ENCODE measurements at places on chromosomes 7 and 10. TPM values are rescaled to one million over a fixed set of nuclear protein-coding genes. Genes with fewer than 3 reads are reported as not detected.

The DOCK4 gene
- total RNA-seq: 11.1 TPM

The SLC29A4 gene
- 20.7 TPM for total RNA-seq

The HOGA1 gene
- 0.49 TPM for total RNA-seq

The VWA2 gene
- 2.4 TPM for total RNA-seq

The PIP4K2A gene
- 14.9 TPM for total RNA-seq

The ZC3HAV1L gene
- 11.7 TPM for total RNA-seq

The OPN4 gene
- total RNA-seq: not detected

GRCh38 chr7:140402178-140402835 lies 1.6 kb upstream of the RAB19 start:
- no peaks in the 10 kb centered on the region for H3K36me3 ChIP-seq
- H3K27me3 ChIP-seq: no peaks in the 10 kb centered on the region
- no peak overlapping the region for H3K27ac ChIP-seq
- DNase-seq: no peak

GRCh38 chr10:30017556-30017955 lies 41.8 kb downstream of the JCAD start:
- no peaks in the 10 kb centered on the region for H3K27me3 ChIP-seq
- no peak overlapping the region for H3K27ac ChIP-seq
- no peaks in the 10 kb centered on the region for H3K4me1 ChIP-seq
- H3K36me3 ChIP-seq: no peaks in the 10 kb centered on the region
- H3K4me3 ChIP-seq: no peak overlapping the region
- DNase-seq: no peak

- H3K27me3 ChIP-seq: no peaks in the 10 kb centered on the region
- H3K27ac ChIP-seq: no peak overlapping the region
- H3K4me3 ChIP-seq: no peak overlapping the region
- H3K36me3 ChIP-seq: no peaks in the 10 kb centered on the region
- no peak for DNase-seq
Observed at GRCh38 chr10:111706331-111706730, 477.2 kb downstream of the GPAM start.

DNA sequence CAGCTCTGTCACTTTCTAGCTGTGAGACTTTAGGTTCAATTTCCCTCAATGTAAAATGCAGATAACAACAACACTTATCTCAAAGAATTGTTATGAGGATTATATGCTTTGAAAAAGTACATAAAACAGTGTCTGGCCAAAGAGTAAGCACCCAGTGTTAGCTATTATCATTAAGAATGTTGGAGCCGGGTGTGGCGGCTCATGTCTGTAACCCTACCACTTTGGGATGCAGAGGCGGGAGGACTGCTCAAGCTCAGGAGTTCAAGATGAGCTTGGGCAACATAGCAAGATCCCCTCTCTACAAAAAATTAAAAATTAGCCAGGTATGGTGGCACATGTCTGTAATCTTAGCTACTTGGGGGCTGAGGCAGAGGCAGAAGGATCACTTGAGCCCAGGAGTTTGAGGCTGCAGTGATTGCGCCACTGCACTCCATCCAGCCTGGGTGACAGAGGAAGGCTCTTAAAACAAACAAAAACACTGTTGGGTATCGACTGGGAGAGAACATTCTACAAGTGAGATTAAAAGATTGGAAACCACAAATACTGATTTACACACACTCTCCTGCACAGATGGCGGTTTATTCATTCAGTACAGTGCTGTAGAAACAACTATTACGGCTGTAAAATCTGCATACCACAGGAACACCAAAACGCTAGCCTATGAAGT lies 107.3 kb downstream of the PROSER2 start:
- peaks cover 7% of the 10 kb centered on the region for H3K36me3 ChIP-seq
- H3K27me3 ChIP-seq: no peaks in the 10 kb centered on the region
- H3K27ac ChIP-seq: no peak overlapping the region
- DNase-seq: no peak
- H3K4me3 ChIP-seq: no peak overlapping the region

DNA sequence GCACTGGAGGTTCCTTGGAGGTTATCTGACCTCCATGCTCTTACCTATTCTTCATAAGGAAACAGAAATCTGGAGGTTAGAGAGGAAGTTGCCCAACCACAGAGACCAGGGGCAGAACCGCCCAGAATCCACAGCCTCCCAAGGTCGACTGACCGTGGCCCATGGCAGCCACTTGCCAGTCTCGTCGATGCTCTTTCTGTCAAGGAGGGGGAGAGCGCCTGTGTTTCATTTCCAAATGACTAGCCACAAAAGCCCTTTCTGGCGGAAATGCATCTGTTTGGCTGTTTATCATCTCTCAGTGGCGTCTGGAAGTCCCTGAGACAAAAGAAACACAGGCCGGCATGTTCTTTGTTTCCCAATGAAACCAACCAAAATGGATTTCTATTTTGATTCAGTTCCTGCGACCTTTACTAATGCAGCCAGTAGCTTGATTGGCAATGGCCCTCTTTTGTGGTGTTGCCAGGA lies 2.9 kb downstream of the RAMP3 start:
- H3K36me3 ChIP-seq: no peaks in the 10 kb centered on the region
- H3K4me1 ChIP-seq: no peaks in the 10 kb centered on the region
- no peak for DNase-seq
- no peak overlapping the region for H3K27ac ChIP-seq
- peaks cover 8% of the 10 kb centered on the region for H3K27me3 ChIP-seq

- H3K27ac ChIP-seq: no peak overlapping the region
- no peaks in the 10 kb centered on the region for H3K27me3 ChIP-seq
- H3K36me3 ChIP-seq: no peaks in the 10 kb centered on the region
- DNase-seq: no peak
- H3K4me3 ChIP-seq: no peak overlapping the region
Observed at GRCh38 chr7:20269726-20270125, 52.5 kb upstream of the MACC1 start.

DNA sequence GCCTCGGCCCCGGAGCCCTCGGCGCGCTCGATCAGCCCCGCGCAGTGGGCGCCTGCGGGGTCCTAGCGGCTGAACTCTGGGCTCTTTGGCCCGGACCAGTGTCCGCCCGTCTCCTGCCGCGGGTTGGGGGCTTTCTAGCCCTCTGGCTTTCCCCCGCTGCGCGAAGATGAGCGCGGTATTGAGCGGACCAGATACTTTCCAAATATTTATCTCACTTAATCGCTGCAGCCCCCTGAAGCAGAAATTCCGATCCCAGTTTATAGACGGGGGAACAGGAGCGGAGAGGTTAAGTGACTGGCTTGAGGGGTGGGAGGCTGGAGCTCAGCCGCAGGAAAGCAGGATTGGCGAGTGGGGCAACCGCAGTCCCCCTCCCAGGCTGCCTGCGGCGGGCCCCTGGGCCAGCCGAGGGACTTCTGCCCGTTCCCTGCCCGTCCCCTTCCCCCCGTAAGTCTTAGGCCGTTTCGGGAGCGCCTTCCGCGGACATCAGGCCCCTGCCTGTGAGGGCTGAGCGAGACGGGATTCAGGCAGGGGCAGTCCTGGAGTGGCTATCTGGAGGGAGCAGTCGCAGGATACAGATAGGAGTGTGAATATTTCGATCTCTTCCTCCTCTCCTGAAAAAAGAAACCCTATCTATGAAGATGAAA lies 565 bp downstream of the STRIP2 start:
- H3K27me3 ChIP-seq: no peaks in the 10 kb centered on the region
- peak overlapping the region; percentile 5 for H3K27ac ChIP-seq
- peak overlapping the region; percentile 97 for H3K4me3 ChIP-seq
- H3K4me1 ChIP-seq: no peaks in the 10 kb centered on the region
- no peak for DNase-seq
- H3K36me3 ChIP-seq: no peaks in the 10 kb centered on the region

DNA sequence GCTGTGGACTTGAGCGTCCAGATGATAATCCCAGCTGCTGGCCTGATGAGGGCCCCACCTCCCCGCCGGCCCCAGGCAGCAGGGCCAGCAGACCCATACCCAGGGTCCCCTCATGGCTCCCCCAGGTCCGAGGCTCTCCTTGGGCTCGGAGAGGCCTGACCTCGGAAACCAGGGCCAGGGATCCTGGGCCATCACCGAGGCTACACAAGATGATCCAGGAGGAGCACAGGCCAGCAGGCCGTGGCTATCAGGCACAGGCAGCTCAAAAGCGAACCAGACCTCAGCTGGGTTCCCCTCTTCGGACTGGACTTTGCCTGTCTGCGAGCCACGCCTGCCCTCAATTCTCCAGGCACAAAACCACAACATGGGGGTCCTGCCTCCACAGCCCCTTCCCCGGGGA lies 17.4 kb downstream of the PDGFA start:
- H3K4me1 ChIP-seq: peaks cover 16% of the 10 kb centered on the region
- no peak for DNase-seq
- no peaks in the 10 kb centered on the region for H3K27me3 ChIP-seq
- H3K4me3 ChIP-seq: no peak overlapping the region

GRCh38 chr10:23367896-23368595 lies 23.4 kb upstream of the C10orf67 start:
- H3K4me3 ChIP-seq: no peak overlapping the region
- no peaks in the 10 kb centered on the region for H3K36me3 ChIP-seq
- no peaks in the 10 kb centered on the region for H3K4me1 ChIP-seq
- no peak for DNase-seq
- H3K27ac ChIP-seq: no peak overlapping the region
- H3K27me3 ChIP-seq: no peaks in the 10 kb centered on the region

- H3K4me3 ChIP-seq: no peak overlapping the region
- H3K27ac ChIP-seq: no peak overlapping the region
- H3K36me3 ChIP-seq: no peaks in the 10 kb centered on the region
- no peaks in the 10 kb centered on the region for H3K27me3 ChIP-seq
- H3K4me1 ChIP-seq: no peaks in the 10 kb centered on the region
Observed at GRCh38 chr7:11430841-11431240, 401.2 kb downstream of the THSD7A start.

GRCh38 chr10:71998119-71998839 lies 34.1 kb downstream of the CHST3 start:
- no peak overlapping the region for H3K4me3 ChIP-seq
- H3K27ac ChIP-seq: peak overlapping the region; percentile 5
- no peaks in the 10 kb centered on the region for H3K36me3 ChIP-seq
- no peaks in the 10 kb centered on the region for H3K27me3 ChIP-seq
- no peak for DNase-seq

DNA sequence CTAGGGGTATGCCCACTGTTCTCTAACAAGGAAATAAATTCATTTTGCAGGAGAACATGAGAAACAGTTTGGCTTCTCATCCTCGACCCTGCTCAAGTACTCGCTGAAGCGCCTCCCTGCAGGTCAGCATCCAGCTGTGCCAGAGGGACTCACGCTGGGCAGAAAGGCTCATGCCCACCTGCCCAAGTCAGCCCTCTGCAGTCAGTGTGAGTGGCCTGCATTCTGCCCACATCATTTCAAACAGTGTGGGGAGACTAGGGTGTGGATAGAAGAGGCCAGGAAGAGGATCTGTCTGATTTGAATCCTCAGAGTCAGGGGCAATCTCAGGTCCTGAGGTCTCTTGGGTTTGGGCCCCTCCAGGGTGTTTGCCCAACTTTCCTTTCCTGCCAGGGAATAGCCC lies 297.8 kb downstream of the ELMO1 start:
- H3K27me3 ChIP-seq: no peaks in the 10 kb centered on the region
- no peak for DNase-seq
- H3K4me1 ChIP-seq: peaks cover 2% of the 10 kb centered on the region
- H3K4me3 ChIP-seq: no peak overlapping the region
- H3K36me3 ChIP-seq: no peaks in the 10 kb centered on the region

DNA sequence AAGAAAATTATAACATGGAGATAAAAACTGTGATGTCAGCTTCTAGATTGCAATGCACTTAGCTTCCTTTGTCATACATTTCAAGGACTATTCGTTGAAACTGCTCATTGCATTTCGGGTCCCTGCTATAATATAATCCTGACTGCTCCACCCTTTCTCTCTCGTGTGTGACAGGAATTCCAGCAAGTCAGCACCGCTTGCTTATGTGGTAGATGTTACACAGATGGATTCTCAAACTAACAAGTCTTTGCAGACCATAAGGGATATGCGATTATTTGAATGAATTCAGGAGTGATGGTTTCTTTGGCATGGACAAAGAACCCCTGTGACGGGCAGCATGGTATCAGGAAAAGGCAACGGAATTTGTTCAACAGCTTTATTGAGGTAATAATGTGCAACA lies 184.0 kb downstream of the GRID1 start:
- no peaks in the 10 kb centered on the region for H3K36me3 ChIP-seq
- no peaks in the 10 kb centered on the region for H3K4me1 ChIP-seq
- DNase-seq: no peak

GRCh38 chr7:121433775-121434174 lies 37.7 kb upstream of the FAM3C start:
- no peak overlapping the region for H3K27ac ChIP-seq
- no peak overlapping the region for H3K4me3 ChIP-seq
- DNase-seq: no peak
- H3K4me1 ChIP-seq: no peaks in the 10 kb centered on the region

DNA sequence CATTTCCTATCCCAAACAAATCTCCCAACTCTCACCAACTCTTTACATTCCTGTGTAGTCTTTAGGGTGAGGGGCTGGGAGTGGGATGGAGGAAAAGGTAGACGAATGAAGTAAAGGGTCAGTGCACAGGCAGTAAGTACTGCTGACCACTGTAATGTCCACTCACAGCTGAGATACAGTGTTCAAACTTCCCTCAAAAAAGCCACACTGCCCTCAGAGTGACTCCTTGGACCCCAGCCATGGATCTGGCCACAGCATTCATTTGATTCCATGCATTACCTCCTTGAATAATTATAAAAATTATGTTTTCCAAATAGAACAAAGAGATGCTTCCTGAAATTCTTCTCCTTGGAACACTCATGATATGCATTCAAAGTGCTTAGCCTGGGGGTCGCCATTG lies 19.8 kb upstream of the HIPK2 start:
- no peak overlapping the region for H3K4me3 ChIP-seq
- no peak for DNase-seq
- no peaks in the 10 kb centered on the region for H3K4me1 ChIP-seq
- no peak overlapping the region for H3K27ac ChIP-seq

DNA sequence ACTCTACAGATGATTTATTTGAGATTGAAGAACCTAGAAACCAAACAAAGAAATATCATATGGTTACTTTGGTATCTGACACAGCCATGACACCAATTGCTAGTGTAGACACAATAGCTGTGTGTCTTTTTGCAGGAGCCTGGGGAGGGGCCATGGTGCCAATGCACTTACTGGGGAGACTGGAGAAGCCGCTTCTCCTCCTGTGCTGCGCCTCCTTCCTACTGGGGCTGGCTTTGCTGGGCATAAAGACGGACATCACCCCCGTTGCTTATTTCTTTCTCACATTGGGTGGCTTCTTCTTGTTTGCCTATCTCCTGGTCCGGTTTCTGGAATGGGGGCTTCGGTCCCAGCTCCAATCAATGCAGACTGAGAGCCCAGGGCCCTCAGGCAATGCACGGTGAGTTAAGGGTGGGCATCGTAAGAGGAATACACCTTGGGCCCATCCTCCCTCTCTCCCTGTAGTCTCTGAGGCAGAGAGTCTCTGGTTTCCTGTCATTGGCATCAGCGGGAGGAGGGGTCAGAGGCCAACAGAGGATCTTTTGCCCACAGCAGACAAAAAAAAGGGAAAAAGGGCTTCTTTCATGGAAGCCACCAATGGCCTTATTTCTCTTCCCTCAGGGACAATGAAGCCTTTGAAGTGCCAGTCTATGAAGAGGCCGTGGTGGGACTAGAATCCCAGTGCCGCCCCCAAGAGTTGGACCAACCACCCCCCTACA lies 1.2 kb downstream of the TMEM139 start:
- no peaks in the 10 kb centered on the region for H3K27me3 ChIP-seq
- no peak for DNase-seq
- peak overlapping the region; percentile 80 for H3K27ac ChIP-seq
- H3K4me1 ChIP-seq: peaks cover 4% of the 10 kb centered on the region
- H3K36me3 ChIP-seq: no peaks in the 10 kb centered on the region
